ENCODE measurements at places on chromosomes 1 and 21. TPM values are rescaled to one million over a fixed set of nuclear protein-coding genes. Genes with fewer than 3 reads are reported as not detected.

The TRIM58 gene
- not detected for total RNA-seq

DNA sequence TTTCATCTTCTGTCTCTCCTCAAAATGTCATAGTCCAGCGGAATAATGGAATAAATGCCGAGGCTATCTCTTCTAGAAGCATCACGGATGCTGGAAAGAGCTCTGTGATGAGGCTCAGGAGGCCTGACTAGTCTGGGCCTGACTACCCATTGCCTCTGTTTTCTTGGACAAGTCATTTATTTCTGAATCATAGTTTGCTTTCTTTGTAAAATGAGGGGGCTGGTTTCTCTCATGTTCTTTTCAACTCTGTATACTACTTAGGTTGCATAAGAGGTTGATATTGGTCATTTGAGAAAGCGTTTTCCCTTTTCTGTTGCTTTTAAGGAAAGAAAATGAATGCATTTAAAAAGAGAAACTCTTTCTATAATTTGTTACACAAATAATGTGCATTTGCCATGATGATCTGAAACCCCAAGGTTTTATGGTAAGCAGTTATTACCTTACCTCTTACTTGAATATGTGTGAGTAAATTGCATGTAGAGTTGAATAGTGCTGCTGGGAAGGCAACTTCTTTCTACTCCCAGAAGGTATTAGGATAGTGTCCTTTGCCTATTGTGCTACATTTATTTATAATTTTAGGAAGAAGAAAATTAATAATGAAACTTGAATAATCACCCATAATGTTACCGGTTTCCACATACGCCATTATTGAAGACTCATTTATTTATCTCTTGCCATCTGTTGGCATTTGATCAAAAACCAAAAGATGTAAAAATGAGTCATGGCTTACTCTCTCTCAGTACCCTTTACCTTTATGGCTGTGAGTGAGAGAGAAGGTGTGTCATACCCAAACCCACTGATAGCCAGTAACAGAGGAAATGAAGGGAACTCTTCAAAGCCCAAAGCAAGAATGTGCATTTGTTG lies 179.1 kb downstream of the FASLG start:
- peaks cover 68% of the 10 kb centered on the region for H3K27me3 ChIP-seq
- H3K4me1 ChIP-seq, result peaks cover 16% of the 10 kb centered on the region
- no peak overlapping the region for H3K27ac ChIP-seq
- no peak overlapping the region for H3K4me3 ChIP-seq

DNA sequence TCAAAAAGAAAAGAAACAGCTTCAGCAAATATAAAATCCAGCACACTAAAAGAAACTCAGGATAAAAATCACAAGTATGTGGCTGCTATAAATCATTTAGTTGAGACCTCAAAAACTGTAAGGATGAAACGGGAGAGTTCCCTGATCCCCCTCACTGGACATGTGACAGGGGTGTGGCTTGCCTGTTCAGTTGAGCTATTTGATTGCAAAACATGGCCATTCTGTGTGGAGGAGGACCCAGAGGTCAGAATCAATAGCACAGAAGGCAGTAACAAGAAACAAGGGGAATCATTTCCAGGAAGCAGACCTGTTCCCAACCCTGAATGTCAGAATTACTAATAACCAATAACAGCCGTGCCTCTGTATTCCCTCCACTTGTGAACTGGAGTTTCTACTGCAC lies 27.9 kb downstream of the RBM11 start:
- no peak overlapping the region for H3K27ac ChIP-seq
- no peak overlapping the region for H3K4me3 ChIP-seq
- H3K4me1 ChIP-seq, result no peaks in the 10 kb centered on the region
- H3K27me3 ChIP-seq, result peaks cover 8% of the 10 kb centered on the region

GRCh38 chr1:59497616-59498015 lies 200.7 kb downstream of the FGGY start:
- no peak for DNase-seq
- peaks cover 6% of the 10 kb centered on the region for H3K4me1 ChIP-seq
- H3K27ac ChIP-seq, result no peak overlapping the region
- no peak overlapping the region for H3K4me3 ChIP-seq

- H3K27ac ChIP-seq, result no peak overlapping the region
- H3K36me3 ChIP-seq, result peaks cover 16% of the 10 kb centered on the region
- no peaks in the 10 kb centered on the region for H3K27me3 ChIP-seq
- H3K4me3 ChIP-seq, result no peak overlapping the region
These were observed 28.8 kb upstream of the MTMR11 start for GRCh38 chr1:149965440-149965839.

DNA sequence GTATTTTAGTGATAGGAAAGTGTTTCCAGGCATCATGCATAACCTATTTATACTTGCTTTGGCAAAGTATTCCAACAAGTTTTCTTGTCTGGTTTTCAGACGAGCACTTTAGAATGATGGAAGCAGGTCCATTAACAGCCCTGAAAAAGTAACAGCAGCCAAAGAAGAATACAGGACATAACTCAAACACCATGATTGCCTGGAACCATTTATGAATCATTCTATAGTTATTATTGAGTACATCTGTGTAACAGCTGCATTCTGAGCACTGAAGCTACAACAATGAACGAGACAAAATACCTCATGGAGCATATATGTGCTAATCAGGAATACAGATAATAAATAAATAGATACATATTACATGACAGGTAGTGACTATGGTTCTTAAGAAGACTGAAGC lies 12.6 kb downstream of the IL10RB start:
- peaks cover 66% of the 10 kb centered on the region for H3K36me3 ChIP-seq
- H3K4me1 ChIP-seq, result no peaks in the 10 kb centered on the region
- no peak overlapping the region for H3K27ac ChIP-seq
- no peaks in the 10 kb centered on the region for H3K27me3 ChIP-seq
- H3K4me3 ChIP-seq, result no peak overlapping the region

DNA sequence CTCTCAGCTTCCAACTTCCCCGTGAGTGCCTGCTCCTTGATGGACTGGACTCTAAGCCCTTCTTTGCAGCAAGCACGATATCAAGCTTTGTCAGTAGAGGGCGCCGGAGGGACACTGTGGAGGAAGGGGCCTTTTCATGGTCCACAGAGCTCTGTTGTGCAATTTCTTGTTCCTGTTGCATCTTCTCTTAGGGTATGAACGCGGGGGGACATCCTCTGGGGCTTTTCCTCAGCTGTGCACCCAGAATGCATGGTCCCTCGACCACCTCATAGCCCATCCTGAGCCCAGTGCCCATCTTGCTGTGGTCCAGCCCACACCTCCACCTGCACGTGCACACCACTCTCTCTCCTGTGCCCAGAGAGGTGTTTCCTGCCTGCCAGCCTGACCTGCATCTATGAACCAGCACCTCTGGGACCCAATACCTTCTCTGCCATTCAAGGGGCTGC lies 556.8 kb downstream of the PTPRU start:
- DNase-seq, result peak; percentile 79
- no peaks in the 10 kb centered on the region for H3K36me3 ChIP-seq
- H3K4me1 ChIP-seq, result no peaks in the 10 kb centered on the region
- no peaks in the 10 kb centered on the region for H3K27me3 ChIP-seq
